A549 (cell line): ENCODE measurements at places on chromosomes 13 and 19. TPM values are rescaled to one million over a fixed set of nuclear protein-coding genes. Genes with fewer than 3 reads are reported as not detected.

GRCh38 chr19:42149447-42150202 is 17.4 kb upstream of the POU2F2 start:
- DNase-seq = no peak

DNA sequence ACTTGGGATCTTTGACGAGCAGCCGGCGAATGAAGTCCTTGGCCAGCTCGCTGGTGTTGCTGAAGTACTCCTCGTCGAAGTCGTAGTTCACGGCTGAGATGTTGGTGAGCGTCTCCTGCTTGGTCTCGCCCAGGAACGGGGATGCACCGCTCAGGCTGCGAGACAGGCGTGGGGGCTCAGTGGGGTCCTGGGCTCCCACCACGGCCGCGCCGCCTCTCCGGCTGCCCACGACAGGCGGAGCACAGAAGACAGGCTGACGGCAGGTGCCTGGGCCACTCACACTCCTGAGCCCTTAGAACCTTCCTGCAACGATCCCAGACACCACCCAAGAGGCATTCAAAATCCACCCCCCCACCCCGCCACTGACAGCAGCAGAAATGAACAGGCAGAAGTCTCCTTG is 9.9 kb downstream of the DAPK3 start:
- no peak for DNase-seq

GRCh38 chr13:74306496-74306895 is 172.3 kb upstream of the KLF12 start:
- DNase-seq = no peak

GRCh38 chr19:41930926-41931592 is 2.8 kb upstream of the ERFL start:
- DNase-seq = no peak

GRCh38 chr13:108851660-108852059 is 222.2 kb downstream of the MYO16 start:
- DNase-seq = no peak

- DNase-seq = no peak
These were observed 1.4 kb upstream of the BST2 start for GRCh38 chr19:17406887-17407196.

Gene MTUS2
- not detected in 3 replicates for polyA plus RNA-seq

- DNase-seq = no peak
These were observed 24.4 kb downstream of the B3GLCT start for GRCh38 chr13:31224174-31224669.
